ENCODE measurements at places on chromosomes 2 and 18.
A peak's percentile ranks its signal among the peaks of the same experiment; 100 is the strongest.

GRCh38 chr2:53500181-53500580 lies 267.4 kb upstream of the CHAC2 start:
- no peak for DNase-seq

GRCh38 chr2:158112992-158113391 lies 11.3 kb downstream of the UPP2 start:
- no peak for DNase-seq

- DNase-seq, result peak; percentile 22
Measured at GRCh38 chr18:31658670-31659575, 25.5 kb downstream of the B4GALT6 start.

DNA sequence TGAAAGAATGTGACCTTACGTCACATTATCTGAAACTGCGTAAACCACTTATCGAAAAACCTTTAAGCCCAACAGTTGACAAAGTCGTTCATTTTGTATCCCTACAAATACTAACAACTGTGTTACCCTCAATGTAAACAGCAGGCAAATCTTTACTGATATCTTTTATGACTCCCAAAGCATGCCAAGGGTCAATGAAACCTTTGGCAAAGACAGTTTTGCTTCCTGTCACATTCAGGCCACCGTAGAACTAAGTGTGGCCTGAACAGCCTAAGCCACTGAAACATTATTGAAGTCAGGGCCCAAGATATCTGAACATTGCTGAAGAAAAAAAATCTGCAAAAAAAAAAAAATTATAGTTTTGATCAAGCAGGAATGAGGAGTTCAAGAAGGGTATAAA lies 77.3 kb downstream of the FAM124B start:
- no peak for DNase-seq

DNA sequence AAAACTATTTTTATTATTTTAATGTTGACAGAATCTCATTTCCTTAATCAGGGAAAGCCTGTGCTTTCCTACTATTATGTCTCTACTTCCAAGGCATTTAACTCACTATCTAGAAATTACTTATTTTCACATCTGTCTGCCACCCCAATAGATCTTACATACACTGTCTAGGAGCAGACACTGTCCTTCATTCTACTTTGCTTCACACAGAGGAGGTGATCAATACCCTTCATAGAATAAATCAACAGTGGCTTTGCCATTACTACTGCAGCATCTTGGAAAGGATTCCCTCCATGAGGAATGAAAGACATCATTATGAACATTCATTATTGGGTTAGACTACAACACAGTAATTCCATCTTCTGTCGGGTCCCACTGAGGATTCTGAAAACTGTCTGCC lies 31.7 kb downstream of the CDH20 start:
- DNase-seq, result no peak

- no peak for DNase-seq
Measured at GRCh38 chr18:9086015-9086414, 16.5 kb upstream of the NDUFV2 start.

Measured in stimulated activated CD4-positive, alpha-beta T cell treated with anti-CD3 and anti-CD28 coated beads, Interleukin-15, amount 100 ng/mL, for 24 hours (primary cell).